ENCODE measurements at places on chromosomes 4 and X. TPM values are rescaled to one million over a fixed set of nuclear protein-coding genes. Genes with fewer than 3 reads are reported as not detected.
A peak's percentile ranks its signal among the peaks of the same experiment; 100 is the strongest.

Gene STAP1
- total RNA-seq: 18.9 TPM

Gene L1CAM
- total RNA-seq: 0.98 TPM

Gene CTAG1B
- not detected for total RNA-seq

DNA sequence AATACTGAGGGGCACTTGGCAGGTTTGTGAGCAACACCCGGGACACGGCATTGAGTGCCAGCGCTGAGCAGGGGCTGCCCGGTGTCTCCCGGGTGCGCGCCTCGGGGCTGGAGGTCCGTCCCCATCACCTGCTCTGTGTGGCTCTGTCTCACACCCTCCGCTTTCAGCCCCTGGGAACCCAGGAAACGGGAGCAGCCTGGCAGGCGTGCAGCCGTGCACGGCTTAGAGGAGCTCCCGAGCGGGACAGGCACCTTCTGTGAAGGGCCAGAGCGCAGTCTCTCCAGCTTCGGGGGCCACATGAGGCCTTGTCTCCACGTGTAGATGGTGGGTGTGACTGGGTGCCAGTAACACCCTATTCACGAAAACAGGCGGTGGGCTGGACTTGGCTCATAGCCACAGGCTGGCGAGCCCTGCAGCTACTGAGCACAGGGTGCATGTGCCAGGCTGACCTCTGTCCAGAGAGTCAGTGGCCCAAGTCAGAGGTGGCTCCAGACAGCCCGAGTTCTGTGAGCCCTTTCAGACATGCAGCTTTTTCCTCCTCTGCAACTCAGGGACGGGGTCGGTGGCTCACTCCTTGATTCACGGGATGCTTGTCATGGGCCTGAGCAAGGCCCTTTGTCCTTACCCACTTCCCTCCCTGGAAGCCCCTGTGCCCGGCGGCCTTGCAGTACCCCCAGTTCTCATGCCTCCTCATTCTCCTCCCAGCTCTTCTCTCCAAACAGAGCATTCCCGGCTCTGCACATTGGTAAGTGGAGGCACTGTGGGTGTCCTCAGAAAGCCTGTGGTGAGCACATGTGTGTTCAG, 23.5 kb downstream of the UVSSA start:
- H3K36me3 ChIP-seq: peaks cover 5% of the 10 kb centered on the region
- no peaks in the 10 kb centered on the region for H3K27me3 ChIP-seq
- H3K4me1 ChIP-seq: no peaks in the 10 kb centered on the region
- H3K4me3 ChIP-seq: no peak overlapping the region
- no peak overlapping the region for H3K27ac ChIP-seq

DNA sequence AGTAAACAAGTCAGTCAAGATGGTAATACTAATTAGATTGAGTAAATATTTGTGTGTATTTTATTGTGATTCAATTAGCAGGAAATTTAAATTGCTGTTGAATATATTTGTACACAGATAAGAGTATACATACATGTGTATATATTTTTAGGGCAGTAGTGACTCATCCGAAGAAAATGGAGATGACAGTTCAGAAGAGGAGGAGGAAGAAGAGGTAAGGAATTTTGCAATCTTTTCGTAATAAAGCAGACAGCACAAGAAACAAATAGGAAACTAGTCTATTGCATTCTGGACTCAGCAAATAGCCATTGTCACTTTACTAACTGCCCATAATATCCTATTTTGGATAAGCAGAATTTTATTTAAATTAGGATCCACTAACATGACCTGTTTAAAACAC, 6.6 kb downstream of the IBSP start:
- DNase-seq: no peak
- no peak overlapping the region for H3K27ac ChIP-seq
- no peak overlapping the region for H3K4me3 ChIP-seq
- no peaks in the 10 kb centered on the region for H3K36me3 ChIP-seq

DNA sequence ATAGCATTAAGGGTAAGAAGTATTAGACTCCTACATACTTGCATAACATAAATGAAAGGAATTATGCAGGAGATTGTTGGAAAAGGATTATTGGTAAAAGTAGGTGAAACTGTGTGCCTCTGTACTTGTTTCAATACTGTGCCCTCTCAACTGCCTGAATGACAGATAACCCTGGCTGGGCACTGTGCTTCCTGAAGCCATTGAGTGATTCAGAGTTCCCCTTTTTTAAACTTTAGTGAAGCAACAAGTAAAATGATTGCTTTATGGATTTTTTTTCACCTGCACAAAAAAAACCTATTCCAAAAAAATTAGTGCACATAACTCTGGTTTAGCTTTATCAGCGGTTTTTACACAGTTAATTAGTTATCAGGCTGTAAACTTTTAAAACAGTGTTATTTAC, 204.8 kb downstream of the TRAM1L1 start:
- no peaks in the 10 kb centered on the region for H3K36me3 ChIP-seq
- H3K4me1 ChIP-seq: no peaks in the 10 kb centered on the region
- no peak overlapping the region for H3K4me3 ChIP-seq
- H3K27me3 ChIP-seq: no peaks in the 10 kb centered on the region
- DNase-seq: no peak

DNA sequence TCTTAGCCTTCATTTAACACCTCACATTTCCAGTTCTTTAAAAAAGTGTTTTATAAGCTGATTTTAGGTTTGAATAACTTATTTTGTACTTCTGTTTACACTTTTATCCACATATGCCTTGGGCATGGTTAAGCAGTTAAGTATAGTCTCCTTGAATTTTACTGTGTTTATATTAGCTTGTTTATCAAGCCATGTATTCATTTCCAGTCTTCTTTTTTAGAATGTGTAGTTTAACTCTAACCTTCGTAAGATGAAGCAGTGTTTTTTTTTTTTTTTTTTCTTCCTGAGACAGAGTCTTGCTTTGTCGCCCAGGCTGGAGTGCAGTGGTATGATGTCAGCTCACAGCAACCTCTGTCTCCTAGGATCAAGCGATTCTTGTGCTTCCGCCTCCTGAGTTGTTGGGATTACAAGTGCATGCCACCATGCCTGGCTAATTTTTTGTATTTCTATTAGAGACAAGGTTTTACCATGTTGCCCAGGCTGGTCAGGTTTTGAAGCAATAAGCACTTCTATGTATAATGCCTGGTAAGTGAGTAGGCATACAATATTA, 42.5 kb downstream of the BMP2K start:
- H3K27me3 ChIP-seq: no peaks in the 10 kb centered on the region
- H3K36me3 ChIP-seq: peaks cover 4% of the 10 kb centered on the region
- no peak overlapping the region for H3K27ac ChIP-seq
- H3K4me3 ChIP-seq: no peak overlapping the region

DNA sequence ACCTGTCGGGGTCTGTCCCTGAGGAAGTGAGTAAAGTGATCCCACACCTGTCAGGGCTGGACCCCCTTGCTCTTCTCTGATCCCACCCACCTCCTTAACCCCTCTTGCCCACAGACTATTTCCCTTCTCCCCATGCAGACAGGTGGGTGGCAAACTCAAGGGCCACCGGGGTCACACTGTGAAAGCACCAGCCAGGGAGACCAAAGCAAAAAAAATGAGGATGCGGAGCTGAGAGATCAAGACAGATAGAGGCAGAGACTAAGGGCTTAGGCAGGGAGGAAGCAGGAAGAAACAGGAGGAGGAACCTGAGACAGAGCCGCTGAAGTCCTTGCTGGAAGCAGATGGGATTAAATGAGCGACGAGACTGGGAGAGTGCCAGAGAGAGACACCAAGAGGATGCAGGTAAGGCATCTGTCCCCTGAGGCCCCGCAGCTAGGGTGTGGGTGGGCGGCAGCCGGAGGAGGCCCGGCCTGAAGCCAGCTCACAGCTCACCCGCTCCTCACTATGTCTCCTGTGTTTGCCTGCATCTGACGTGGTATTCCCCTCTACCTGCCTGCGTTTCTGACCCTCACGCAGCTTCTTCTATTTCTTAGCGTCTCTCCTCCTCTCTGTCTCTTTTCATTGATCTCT, 7.2 kb downstream of the TIMM17B start:
- H3K27ac ChIP-seq: peak overlapping the region; percentile 64
- peaks cover 4% of the 10 kb centered on the region for H3K36me3 ChIP-seq
- H3K4me3 ChIP-seq: peak overlapping the region; percentile 87
- DNase-seq: no peak
- H3K27me3 ChIP-seq: no peaks in the 10 kb centered on the region

DNA sequence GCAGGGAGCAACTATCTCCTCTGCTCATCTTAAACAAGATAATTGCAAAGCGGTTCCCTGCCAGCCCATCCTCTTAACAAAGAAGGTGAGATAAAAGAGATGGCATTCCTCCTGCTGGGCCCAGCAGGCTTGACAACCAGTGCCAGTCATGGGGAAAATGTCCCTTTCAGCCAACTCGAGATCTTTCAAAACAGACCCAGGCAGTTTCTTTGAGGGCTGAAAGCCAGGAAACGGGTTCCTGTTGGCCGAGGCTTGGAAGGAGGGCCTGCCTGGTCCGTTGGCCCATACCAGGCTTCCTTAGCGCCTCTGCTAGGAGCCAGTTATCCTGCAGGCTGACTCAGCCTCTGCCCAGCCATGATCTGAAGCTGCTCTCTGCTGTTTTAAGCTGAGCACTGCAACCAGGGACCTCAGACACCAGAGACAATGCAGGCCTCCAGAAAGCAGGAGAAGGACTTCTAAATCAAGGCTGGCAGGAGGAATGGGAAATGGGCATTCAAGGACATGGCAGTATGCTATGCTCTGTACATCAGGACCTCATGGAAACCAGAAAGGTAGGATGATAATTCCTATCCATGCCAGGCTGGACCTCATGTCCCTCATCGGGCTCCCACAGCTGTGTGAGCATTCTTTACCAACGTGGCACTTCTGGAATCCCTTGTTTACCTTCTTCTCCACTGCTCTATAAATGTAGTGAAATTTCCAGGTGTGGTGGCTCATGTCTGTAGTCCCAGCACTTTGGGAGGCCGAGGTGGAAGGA, 42.4 kb upstream of the SLC2A9 start:
- no peaks in the 10 kb centered on the region for H3K27me3 ChIP-seq
- no peak overlapping the region for H3K27ac ChIP-seq
- peaks cover 39% of the 10 kb centered on the region for H3K36me3 ChIP-seq
- no peaks in the 10 kb centered on the region for H3K4me1 ChIP-seq

DNA sequence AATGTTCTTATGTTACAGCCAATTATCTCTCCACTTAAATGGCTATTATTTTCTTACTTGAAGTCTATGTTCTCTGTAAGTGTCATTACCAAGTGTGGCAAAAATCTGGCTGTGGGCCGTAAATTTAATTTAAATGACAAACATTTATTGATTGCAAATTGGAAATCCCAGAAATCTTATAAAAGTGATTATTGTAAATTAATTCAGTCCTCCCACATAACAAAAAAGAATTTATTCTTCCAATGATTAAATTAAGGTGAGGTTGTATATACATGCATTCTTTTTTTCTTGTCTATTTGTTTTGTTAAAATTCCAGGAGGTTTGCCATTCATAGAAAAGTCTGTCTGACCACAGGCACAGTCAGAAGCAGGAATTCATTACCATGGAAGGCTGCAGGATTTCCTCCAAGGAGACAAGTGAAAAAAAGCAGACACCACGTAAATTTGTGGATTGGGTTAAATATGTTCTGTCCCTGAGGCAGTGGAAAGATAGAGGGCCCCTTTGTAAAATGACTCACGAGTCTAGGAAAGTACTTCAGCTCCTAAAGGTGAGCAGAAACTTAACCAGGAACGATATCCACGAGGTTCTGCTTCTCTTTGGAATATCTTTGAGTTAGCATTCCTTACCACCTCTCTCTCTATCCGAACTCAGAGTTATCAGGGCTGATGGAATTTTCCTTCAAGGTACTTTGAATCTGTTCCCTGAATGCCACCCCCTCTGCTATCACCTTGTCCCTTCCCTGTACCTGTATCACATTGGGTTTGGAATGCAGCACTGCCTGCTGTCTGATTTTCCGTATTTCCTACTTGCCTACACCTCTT, 10.7 kb downstream of the PPARGC1A start:
- H3K27me3 ChIP-seq: no peaks in the 10 kb centered on the region
- no peaks in the 10 kb centered on the region for H3K36me3 ChIP-seq
- H3K4me3 ChIP-seq: no peak overlapping the region
- no peak overlapping the region for H3K27ac ChIP-seq
- no peaks in the 10 kb centered on the region for H3K4me1 ChIP-seq
- no peak for DNase-seq

- no peaks in the 10 kb centered on the region for H3K27me3 ChIP-seq
- no peaks in the 10 kb centered on the region for H3K4me1 ChIP-seq
- no peak overlapping the region for H3K27ac ChIP-seq
- H3K4me3 ChIP-seq: no peak overlapping the region
- DNase-seq: no peak
Observed at GRCh38 chr4:8916351-8916885, 44.8 kb upstream of the HMX1 start.

GRCh38 chrX:97685753-97686152, 802.0 kb downstream of the RPA4 start:
- no peak for DNase-seq
- H3K27me3 ChIP-seq: peaks cover 7% of the 10 kb centered on the region
- H3K4me1 ChIP-seq: peaks cover 2% of the 10 kb centered on the region
- no peak overlapping the region for H3K4me3 ChIP-seq
